ENCODE measurements at places on chromosomes 4 and X.

- no peak for DNase-seq
Observed at GRCh38 chr4:2837110-2837903, 6.3 kb upstream of the ADD1 start.

DNA sequence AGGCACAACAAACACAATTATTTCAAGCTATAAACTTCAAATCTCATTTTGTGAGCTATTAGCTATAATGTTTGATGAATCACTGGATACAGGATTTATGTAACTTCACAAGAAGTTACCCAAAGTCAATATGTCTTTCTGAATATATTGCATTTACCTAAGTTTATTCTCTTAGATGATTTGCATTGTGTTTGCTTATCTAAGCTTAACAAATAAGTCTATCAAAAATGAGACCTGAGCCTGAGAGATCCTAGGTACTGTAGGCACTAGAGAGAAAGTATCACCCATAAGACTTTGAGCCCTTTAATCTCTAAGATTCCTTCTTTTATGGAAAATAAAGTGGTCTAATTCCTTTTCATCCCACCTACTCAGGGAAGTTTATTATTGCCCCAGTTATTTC is 178.2 kb downstream of the NAF1 start:
- DNase-seq: no peak

GRCh38 chr4:173527103-173527891 is 2.7 kb downstream of the HAND2 start:
- DNase-seq: no peak

DNA sequence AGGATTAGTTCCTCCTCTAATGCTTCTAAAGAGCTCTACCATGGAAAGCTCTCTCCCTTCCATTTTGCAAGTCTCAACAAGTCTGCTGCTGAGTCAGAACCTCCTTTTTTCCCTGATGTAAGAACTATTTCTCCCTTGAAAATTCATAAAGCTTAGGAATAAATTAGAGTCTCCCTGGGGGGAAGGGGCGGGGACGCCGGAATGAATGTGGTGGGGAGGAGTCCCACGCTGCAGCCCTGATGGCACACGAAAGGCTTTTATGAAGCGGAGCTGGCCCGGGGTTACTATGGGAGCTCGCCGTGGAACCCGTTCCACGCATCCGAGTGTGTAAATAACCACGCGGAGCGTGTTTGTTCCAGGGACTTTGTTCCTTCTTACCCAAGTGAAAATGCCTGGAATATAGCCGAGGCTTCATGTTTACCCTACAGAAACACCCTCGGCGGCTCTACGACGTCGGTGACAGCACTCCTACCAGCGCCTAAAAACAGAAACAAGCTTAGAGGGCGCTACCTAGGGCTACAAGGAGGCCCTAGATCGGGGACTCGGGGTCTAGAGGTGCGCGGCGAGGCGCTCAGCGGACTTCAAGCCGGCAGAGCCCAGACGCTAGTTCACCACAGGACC is 923 bp upstream of the CPEB2 start:
- DNase-seq: peak; percentile 9

DNA sequence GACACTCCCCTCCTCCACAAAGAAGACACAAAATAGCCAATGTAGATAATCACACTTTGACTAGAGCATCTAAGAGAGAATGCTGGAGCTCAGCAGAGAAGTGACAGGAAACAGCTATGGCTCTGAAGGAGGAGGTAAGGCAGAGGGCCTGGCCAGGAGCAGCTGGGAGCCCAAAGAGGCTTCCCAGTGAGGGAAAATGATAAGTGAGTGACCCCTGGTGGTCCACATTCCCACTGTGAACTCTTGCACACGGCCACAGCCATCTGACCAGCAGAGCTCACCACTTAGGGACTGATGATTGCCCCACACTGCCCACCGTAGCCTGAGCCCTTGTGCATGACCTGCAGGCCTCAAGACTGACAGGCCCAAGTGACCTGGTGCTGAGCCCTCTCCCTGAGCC is 162.7 kb upstream of the GALNTL6 start:
- no peak for DNase-seq

- no peak for DNase-seq
Observed at GRCh38 chrX:110346681-110347080, 12.0 kb upstream of the RTL9 start.

- no peak for DNase-seq
Observed at GRCh38 chr4:118762155-118762554, 73.8 kb downstream of the SEC24D start.

GRCh38 chr4:99323756-99324155 is 2.6 kb upstream of the ADH1B start:
- peak; percentile 79 for DNase-seq

DNA sequence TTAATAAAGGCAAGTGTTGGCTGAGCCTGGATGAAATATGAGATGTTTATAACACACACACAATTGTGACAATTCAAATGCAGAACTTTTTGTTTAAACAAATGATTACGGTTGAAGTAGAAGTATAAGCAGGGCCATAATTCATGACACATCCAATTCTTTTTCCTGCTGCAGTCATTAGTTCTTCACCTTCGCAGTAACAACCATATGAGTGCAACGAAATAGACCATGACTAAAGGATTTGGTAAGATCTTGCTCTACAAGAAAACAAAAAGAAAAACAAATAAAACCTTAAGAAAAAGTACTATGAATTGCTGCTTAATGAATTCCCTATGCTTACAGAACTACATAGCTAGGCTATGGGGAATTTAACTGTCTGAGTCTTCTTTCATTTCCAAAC is 13.9 kb upstream of the BMPR1B start:
- no peak for DNase-seq

- no peak for DNase-seq
Observed at GRCh38 chr4:72629540-72629939, 60.5 kb upstream of the ADAMTS3 start.

DNA sequence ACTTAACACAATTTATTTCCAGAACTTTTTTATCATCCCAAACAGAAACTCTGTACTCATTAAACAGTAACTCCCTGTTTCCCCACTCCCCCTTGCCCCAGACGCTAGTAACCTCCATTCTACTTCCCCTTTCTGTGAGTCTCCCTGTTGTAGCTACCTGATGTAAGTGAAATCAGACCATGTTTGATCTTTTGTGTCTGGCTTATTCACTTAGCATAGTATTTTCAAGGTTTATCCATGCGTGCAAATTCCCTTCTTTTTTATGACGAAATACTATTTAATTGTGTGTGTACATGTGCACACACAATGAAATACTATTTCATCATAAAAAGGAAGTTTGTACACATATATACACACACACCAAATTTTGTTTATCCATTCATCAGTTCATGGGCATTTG is 5.2 kb downstream of the PKD2 start:
- no peak for DNase-seq

DNA sequence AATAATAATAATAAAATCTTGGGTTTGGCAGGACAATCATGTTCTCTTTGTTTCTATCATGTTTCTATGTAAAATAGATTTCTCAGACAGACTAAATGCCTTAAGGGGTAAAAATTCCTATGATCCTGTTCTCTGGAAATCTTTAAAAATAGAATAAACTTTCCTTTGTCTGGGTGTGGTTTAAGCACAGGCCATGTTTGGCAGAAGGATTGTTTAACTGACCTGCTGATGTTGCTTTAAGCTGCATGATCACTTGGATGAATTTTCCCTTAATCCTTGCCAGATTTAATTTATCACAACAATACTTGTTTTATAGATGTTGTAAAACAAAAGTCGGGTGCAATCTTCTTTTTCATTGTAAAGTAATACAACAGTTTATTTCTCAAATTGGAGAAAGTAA is 341.7 kb upstream of the FAT1 start:
- DNase-seq: no peak

DNA sequence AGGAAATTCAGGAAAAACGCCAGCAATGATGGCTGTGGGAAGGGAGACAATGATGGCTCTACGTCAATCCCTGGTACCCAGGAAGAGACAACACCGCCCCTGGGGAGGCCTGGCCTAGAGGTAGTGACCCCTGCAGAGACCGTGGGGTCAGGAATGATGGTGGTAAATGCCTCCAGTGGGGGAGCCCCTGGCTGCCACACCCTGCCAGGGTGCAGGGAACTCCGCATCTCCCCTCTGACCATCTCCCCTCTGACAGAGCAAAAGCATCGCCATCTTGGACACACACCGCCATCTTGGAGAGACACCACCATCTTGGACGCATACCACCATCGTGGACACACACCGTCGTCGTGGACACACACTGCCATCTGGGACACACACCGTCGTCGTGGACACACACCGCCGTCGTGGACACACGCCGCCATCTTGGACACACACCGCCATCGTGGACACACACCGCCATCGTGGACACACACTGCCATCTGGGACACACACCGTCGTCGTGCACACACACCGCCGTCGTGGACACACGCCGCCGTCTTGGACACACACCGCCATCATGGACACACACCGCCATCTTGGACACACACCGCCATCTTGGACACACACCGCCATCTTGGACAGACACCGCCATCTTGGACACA is 9.9 kb downstream of the ASMTL start:
- no peak for DNase-seq

DNA sequence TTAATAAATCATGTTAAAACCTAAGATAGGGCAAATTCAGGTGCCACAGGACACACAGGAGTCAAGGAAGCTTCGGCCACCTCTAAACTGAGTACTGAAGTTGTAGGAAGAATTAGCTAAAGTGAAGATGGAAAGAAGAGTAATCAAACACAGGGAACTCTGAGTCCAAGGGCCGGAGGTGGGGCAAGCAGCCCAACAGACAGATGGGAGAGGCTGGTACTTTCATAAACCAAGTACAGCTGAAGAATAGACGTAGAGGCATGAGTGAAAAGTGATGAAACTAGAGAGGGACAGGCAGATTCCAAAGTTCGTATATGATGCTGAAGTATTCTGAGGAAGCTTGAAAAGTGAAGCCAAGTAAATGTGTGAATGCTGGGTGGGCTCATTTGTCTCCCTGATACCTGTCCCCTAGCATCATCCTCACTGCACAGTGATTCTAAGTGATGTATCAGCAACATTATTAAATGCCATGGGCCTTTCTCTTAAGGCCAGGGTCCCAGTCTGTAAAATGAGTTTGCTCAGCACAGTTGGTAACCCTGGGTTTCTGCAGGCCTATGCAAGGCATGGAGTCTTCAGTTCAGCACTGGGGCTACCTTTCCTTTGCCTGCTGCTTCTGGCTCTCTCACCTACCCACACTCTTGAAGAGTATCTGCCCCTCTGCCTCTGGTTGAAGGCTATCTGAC is 203.3 kb downstream of the NR3C2 start:
- no peak for DNase-seq

DNA sequence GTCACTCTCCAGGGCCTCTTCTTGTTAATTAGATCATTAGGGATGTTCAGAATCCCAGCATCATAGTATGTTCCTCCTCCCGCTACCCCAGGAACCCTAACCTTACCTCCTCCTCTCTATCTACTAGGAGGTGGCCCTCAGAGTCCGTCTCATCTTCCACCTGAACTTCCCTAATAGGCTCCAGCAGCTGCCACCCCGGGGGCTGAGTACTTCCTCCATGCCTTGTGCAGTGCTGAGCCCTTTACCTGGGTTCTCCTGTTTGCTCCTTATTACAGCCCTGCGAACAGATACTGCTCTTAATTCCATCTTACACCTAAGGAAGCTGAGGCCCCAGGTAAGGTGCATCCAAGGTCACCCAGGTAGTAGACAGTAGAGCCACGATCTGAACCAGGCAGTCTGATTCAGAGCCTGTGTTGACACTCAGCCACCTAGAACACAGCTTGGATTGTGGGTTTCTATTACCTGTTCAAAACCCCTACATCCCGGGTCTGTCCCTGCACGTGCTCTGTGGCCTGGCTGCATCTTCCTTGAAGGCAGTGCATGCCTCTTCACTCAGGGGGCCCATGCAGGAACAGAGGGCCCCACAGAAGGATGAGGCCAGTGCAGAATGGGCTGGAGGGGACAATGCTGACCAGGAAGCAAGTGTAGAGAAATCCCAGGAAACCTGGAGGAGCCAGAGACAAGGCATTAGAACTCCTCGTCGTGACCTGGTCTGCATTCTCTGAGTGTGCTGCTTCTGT is 51.4 kb upstream of the MSANTD1 start:
- no peak for DNase-seq

GRCh38 chr4:151035911-151036310 is 20.8 kb upstream of the LRBA start:
- no peak for DNase-seq

DNA sequence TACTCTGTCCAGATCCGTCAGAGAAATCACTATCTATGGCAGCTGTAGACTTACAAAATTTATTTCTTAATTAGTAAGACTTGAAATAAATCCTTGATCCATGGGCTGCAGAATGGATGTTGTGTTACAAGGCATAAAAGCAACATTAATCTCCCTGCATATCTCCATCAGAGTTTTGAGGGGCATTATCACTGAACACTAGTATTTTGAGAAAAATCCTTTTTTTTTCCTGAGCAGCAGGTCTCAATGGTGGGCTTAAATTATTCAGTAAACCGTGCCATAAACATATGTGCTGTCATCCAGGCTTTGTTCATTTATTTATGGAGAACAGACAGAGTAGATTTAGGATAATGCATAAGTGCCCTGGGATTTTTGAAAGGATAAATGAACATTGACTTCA is 457.9 kb upstream of the CTSO start:
- DNase-seq: no peak

GRCh38 chrX:139930916-139931645 is 1.8 kb downstream of the ATP11C start:
- peak; percentile 39 for DNase-seq

DNA sequence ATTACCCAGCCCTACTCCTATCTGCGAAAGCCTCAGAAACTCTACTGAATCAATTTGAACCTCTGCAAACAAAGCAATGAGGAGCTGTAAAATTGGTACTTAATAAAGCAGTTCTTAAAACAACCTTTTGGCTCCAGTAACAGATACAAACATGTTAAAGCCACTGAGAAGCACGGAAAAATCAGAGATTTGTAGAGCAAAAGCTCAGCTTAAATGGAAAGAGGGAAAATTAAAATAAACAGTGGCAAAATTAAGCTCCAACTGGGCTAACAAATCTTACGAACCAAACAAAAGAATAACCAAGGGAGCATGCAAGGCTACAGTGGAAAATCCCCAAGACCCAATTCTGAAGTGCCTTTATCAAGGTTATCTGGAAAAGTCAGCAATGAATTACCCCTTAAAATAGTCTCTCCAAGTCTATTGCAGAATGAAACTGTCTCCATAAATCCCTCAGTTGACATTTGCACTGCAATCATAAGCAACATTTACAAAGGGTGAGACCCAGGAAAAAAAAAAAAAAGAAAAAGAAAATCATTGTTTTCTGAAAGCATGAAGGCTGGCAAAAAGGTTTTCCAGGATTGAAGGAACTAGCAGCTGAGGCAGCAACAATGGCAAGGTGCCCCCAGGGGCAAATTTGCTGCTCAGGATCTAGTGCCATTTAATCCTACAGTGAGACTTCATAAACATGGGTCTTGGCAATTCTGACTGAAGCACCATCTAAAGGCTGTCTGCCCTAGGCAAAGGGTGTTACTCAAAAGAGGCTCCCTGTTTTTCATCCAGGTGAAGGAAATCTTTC is 40.1 kb downstream of the USP46 start:
- no peak for DNase-seq

DNA sequence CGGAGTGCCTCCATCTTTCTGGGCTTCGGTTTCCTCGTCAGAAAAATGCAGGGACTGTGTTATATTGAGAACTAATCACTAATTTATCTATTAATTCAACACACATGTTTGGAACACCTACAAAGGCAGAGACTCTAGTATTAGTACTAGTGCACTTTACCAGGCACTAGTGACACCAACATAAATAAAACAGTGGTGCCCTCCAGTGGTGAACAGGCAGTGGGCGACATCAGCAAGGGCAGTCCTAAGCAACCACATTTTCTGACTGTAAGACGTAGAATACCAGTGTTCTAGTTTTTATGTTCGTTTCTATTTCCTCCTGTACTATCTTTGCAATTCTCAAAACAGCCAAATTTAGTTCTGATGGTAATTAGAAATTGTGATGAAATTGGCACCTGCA is 69.1 kb upstream of the UCP1 start:
- no peak for DNase-seq

GRCh38 chr4:187006189-187006618 is 282.5 kb upstream of the FAT1 start:
- DNase-seq: no peak
